ENCODE measurements at places on chromosomes 3 and 15.

DNA sequence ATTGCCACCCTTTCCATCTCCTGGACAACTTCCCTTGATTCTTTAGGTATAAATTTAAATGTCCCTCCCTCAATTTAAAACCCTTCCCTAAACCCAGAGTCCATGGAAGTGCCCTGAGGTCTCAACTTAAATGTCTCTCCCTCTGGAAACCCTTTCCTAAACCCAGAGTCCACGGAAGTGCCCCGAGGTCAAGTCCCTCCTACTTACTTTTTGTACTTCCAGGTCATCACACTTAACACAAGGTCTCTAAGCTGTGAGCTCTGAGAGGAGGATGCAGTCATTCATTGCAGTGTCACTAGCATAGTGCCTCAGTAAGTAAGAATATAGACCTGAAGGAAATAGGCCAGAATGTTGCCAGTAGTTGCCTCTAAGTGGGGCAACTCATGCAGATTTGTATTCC lies 78.2 kb upstream of the BNC1 start:
- no peak for DNase-seq

DNA sequence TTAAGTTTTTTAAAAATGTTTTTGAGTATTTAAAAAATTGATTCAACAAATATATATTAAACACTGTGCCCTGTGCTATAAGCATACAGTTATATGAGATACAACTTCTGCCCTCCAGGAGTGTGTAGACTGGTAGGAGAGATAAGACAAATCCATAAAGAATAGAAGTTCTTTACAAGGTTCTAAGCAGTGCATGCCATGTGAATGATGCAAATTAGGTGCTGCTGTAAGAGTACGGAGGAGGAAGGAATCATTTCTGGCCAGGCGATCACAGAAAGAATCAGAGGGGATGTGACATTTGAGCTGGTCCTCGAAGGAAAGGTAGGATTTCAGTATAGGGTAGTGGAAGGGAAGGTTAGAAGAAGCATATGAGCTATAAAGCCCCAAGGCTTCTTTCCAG lies 14.0 kb downstream of the MAPKBP1 start:
- no peak for DNase-seq

- peak; percentile 11 for DNase-seq
Observed at GRCh38 chr3:54578417-54578816, 349.4 kb downstream of the LRTM1 start.

DNA sequence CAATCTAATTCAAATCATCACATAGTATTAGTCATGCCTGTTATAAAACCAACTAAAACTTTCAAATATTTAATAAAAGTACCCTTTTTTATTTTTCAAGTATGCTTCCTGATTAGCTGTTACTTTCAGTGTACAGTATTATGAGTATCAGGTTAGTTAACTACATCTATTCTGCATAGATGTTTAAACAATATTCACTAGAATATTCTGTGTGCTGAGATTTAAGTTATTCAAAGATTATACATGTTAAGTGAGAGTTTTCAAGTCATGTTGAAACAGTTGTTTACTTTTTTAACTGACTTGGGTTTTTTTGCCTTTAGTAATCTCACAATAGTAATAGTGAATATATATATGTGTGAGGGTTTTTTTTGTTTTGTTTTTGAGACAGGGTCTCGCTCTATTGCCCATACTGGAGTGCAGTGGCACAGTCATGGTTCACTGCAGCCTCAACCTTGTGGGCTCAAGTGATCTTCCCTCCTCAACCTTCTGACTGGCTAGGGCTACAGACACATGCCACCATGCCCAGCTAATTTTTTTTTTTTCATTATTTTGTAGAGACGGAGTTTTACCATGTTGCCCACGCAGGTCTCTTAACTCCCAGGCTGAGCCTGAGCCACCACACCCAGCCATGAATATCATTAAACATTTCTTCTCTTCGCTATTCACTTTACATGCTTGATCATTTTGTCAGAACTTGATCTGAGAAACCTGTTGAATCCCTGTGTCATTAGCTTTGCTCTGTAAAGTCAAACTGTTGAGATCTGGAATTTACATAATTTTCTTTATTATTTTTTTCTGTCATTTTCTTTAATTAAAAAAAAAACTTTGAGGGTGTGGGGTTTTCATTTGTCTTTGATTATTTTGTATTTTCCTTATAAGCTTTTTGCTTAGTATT lies 286.2 kb upstream of the UBE2E1 start:
- no peak for DNase-seq

DNA sequence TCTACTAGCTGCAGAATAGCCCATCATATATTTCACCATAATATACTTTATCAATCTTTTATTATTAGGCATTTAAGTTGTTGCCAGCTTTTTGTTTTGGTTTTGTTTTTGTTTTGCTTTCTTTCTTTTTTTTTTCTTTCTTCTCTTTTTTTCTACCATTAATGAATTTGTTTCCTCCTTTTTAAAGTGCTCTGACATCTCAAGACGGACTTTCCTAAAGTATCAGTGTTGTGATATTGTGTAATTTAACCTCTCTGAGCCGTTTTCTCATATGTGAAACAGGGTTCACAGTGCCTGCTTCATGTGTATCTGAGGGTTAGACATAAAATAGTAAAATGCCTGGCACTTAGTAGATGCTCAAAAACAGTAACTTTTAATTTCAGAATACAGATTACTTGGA lies 109.5 kb upstream of the IL12A start:
- DNase-seq = no peak
